Renal cortex interstitium (tissue), 15 donors: ENCODE measurements at places on chromosomes 11 and 22. TPM values are rescaled to one million over a fixed set of nuclear protein-coding genes. Genes with fewer than 3 reads are reported as not detected.

- no peak for DNase-seq
Observed at GRCh38 chr22:27405672-27406388, 395.7 kb downstream of the MN1 start.

DNA sequence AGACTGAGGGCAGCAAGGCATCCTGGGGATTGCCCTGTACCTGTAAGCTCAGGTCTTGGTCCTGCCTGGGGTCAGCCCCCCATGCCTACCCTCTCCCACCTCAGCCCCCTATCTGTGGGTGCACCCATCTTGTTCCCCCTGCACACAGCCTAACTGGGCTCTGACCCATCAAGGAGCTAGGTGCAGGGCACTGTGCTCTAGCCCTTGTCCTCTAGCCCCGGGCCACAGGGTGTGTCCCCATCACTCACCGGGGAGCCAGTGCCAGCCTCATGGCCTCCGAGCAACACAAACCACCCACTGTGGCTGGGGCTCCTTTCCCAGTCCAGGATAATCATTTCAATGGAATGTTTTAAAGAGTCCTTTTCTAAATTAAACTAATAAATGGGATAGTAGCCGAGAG is 293.9 kb upstream of the PLET1 start:
- DNase-seq, result no peak

DNA sequence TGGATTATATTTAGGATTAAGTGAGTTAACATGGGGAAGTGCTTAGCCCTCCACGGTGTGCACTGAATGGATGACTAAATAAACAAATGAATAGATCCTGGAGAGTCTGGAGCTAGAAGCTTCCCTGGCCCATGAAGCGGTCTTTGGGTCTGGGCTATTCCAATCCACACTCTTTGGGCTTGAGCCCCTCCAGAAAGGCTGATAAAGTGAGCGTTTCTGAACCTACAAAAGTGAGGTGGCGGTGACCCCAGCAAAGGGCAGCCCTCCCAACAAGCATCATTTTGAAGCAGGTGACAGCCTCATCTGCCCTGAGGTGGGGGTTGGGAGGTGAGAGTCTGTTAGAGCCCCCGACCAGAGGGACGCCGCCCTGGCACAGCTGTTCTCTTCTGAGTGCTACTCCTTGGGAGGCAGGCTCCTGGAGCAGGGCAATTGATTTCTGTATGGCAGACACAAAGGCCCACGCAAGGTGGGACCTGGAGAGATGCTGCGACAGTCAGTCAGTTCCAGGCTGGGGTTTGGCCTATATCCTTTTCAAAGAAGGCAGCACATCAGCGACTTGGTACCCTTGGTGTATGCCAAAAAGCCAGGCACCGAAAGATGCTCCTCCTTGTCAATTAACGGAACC is 157.8 kb downstream of the CACNA1I start:
- no peak for DNase-seq

GRCh38 chr11:132501356-132501755 is 1030.9 kb downstream of the OPCML start:
- DNase-seq, result no peak

GRCh38 chr11:83122050-83122449 is 34.9 kb upstream of the PCF11 start:
- no peak for DNase-seq

DNA sequence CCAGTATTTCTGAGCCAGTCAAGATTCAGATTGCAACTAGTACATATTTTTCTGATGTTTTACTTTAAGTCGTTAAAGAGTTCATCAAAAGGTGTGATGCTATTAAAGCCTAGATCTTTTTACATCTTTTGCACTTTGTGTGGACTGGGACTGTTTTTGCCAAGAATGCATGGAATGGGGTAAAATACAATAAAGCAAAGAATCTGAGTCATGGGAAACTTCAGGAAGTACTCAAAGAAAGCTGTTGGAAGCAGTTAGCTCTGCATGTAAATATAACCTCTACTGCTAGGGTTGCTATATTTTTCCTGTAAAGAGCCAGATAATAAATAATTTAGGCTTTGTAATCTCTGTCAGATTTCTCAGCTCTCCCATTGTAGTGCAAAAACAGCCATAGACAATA is 20.9 kb downstream of the ATXN10 start:
- DNase-seq, result no peak

DNA sequence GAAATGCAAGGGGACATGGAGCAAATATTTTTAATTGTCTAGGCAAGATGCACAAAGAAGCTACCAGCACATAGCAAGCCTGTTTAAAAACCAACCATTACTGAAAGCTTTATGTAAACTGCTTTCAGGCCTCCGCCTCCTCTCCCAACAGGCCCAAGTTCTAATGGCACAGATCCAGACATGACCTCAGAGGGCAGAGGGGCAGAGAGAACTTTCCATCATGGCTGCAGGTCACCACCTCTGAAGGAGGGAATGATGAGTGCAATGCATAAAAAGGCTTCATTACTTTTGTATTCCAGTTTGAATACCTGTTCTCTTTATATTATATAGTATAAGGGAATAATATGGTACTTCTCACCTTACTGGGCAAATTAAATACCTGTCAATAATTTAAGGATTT is 15.2 kb downstream of the DDX17 start:
- DNase-seq, result no peak

DNA sequence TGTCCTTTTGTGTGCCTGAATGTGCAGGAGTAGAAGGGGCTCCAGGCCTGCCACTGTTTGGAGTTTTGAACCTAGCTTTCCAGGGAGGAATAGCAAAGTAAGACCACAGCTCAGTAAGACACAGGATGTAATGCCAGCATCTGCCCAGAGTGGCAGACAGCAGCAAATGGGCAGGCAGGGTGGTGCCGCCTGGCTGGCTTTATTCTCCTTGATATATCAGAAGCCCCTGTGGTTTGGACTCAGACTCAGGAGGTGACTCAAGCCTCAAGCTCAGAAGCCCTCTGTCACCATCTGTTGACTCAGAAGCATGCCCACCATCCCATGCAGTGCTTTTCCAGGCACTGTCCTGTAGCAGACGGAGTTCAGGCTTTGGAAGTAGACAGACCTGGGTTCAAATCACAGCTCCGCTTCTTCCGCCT is 72.7 kb upstream of the TTC12 start:
- DNase-seq, result no peak

YAP1 gene
- 206 TPM for polyA plus RNA-seq

TNRC6B gene
- polyA plus RNA-seq, result 13.9 TPM
